K562 (cell line): ENCODE measurements at places on chromosomes 5 and 9. TPM values are rescaled to one million over a fixed set of nuclear protein-coding genes. Genes with fewer than 3 reads are reported as not detected.

- DNase-seq, result no peak
- no peak overlapping the region for H3K4me3 ChIP-seq
- H3K27ac ChIP-seq, result no peak overlapping the region
- no peaks in the 10 kb centered on the region for H3K4me1 ChIP-seq
- peaks cover 27% of the 10 kb centered on the region; the same call in 2 of the 3 replicates for H3K36me3 ChIP-seq
Measured at GRCh38 chr5:859798-860296, 9.1 kb upstream of the ZDHHC11 start.

OR1Q1 gene
- not detected in 2 replicates for total RNA-seq

GRCh38 chr5:116242343-116242742 is 157.5 kb downstream of the COMMD10 start:
- H3K27me3 ChIP-seq, result no peaks in the 10 kb centered on the region
- DNase-seq, result no peak

DNA sequence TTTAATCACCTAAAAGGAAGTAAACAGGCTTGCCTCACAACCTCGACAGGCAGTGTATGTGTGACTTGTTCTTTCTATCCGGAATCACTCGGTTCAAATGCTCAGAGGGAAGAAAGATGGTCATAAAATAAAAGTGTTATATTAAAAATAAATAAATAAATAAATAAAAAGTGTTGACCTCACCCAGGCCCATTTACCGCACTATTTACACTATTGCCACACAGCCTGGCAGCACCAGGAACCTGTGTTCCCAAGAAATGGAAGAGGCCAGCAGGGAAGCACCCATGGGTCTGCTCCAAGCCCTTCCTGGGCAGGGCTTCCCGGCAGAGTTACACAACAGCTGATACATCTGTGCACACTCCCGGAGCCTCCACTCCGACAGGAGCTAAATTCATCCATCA is 127.9 kb downstream of the EFNA5 start:
- H3K4me3 ChIP-seq, result no peak overlapping the region
- H3K27me3 ChIP-seq, result no peaks in the 10 kb centered on the region
- no peak for DNase-seq
- no peaks in the 10 kb centered on the region for H3K4me1 ChIP-seq

GRCh38 chr9:89619019-89619418 is 14.2 kb downstream of the GADD45G start:
- H3K4me1 ChIP-seq, result no peaks in the 10 kb centered on the region
- H3K36me3 ChIP-seq, result no peaks in the 10 kb centered on the region
- H3K27ac ChIP-seq, result no peak overlapping the region

PLAC8L1 gene
- 0.27 TPM in 1 of 2 replicates, not detected in the other for total RNA-seq

GRCh38 chr9:89036383-89036782 is 45.1 kb downstream of the S1PR3 start:
- H3K27ac ChIP-seq, result no peak overlapping the region
- H3K4me1 ChIP-seq, result no peaks in the 10 kb centered on the region
- DNase-seq, result no peak
- H3K36me3 ChIP-seq, result no peaks in the 10 kb centered on the region
- no peak overlapping the region for H3K4me3 ChIP-seq
